ENCODE measurements at places on chromosomes 2 and 18. TPM values are rescaled to one million over a fixed set of nuclear protein-coding genes. Genes with fewer than 3 reads are reported as not detected.

ECEL1 gene
- 1.0 TPM for total RNA-seq

SLC35G4 gene
- total RNA-seq: not detected

DNAJC5G gene
- not detected for total RNA-seq

- DNase-seq: no peak
- H3K27me3 ChIP-seq: no peaks in the 10 kb centered on the region
- peaks cover 11% of the 10 kb centered on the region for H3K4me1 ChIP-seq
- H3K4me3 ChIP-seq: no peak overlapping the region
- no peak overlapping the region for H3K27ac ChIP-seq
Measured at GRCh38 chr18:58455314-58456188, 173.3 kb downstream of the ALPK2 start.

GRCh38 chr2:80302314-80303005 is 2.1 kb downstream of the LRRTM1 start:
- H3K4me1 ChIP-seq: peaks cover 21% of the 10 kb centered on the region
- no peak for DNase-seq
- H3K27ac ChIP-seq: no peak overlapping the region
- H3K4me3 ChIP-seq: no peak overlapping the region
- H3K36me3 ChIP-seq: no peaks in the 10 kb centered on the region

LIPG gene
- 75.2 TPM for total RNA-seq

GPR35 gene
- total RNA-seq: 14.7 TPM

DNA sequence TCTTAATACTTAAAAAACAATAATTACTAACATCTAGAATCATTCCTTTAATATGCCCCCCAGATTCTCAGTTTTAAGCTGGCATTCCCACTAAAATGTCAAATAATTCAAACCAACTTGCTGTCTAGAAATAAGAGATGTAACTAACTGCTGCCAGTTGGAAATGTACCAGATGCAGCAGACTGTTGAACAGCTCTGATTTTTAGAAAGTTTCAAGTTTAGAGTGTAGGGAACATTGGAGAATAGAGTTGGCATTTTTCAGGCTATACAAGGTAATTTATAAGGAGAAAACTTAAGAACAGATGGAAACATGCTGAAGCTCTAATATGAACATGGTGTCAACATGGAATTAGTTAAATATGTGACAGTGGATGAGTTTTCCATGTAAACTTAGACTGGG is 101.4 kb downstream of the PTRHD1 start:
- no peaks in the 10 kb centered on the region for H3K27me3 ChIP-seq
- no peaks in the 10 kb centered on the region for H3K4me1 ChIP-seq
- H3K36me3 ChIP-seq: no peaks in the 10 kb centered on the region
- no peak overlapping the region for H3K27ac ChIP-seq
